ENCODE measurements at places on chromosomes 13 and 19.

DNA sequence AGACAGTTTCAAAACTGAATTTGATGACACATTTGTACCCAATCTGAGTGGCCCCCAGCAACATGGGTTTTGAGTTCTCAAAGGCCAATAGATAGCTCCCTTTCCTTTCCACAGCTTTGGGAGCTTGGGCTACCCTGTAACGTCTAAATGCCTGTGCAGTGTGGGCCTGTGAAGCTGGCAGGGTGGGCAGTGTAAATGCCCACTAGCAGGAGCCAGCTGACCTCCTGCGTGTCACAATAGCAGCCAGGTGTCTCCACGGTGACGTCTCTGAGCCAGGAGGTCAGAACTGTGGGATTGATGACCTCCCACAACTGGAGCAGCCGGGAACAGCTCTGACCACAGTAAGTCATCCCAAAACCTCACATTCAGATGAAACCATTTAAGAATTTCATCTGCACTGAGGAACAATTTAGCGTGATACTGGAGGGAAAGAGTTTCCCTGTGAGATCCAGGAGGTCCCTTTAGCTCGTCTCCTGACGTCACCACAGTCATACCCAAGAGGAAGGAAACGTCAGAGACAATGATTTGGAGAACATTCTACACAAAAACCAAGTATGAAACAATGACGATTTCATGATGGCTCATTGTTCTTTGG lies at the start of gene IPO5:
IPO5 (plus strand) TSS at position 300 of the 595 bp plus-strand sequence. CDS start 23,022 bp downstream, outside the sequence.
- DNase-seq: no peak

DNA sequence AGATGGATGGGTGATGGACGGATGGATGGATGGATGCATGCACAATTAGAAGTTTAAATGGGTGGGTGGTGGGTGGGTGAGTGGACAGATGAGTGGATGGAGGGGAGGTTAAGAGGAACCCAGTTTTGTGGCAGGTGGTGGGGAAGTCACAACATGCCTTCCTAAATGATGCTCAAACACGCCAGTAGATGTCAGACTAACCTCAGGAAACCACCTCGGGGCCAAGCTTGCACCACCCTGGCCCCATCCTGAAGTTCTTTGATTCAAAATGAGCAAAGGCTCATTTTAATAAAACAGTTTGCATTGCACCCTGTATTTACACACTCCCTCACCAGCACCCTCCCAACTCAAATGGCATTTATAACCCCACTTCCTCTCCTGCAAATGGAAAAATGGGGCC lies 91.4 kb upstream of the CACNA1A start:
- peak; percentile 50 for DNase-seq

DNA sequence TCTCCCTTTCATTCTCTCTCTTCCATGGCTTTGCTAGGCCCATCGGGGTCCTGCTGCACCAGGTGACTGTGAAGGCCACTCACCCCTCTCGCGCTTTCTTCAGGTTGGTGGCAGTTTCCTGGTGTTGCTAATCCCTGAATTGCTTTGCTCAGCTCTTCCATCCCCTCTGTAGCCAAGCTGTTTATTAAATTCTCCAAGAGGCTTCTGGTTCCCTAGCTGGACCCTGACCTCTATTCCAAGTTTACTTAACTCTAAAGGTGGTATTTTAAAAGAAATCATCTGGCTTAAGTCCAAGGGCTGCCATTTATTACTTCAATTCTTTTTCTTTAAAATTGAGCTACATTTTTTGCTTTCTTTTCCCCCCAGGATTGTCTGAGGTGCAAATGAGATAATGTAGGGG lies 32.7 kb upstream of the MICU2 start:
- no peak for DNase-seq

DNA sequence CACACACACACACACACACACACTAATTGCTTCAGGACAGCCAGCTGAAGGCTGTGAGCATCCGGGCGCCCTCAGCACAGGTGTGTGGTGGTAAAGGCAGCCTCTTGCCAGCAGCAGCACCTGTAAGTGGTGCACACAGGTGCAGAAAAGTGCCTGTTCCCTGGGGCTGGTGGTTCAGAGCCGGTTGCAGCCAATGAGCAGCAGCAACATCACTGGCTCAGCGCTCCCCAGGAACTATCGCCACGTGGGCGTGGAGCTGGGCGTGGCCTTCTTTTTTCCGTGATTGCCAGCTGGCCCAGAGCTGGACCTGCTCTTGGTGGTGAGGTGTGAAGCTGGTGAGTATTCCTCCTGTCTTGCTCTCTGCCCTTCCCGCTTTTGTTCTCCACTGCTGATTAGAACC lies at the start of gene NLRP5:
NLRP5 (plus strand) TSS at position 289 of the 400 bp plus-strand sequence.
- DNase-seq: no peak

DNA sequence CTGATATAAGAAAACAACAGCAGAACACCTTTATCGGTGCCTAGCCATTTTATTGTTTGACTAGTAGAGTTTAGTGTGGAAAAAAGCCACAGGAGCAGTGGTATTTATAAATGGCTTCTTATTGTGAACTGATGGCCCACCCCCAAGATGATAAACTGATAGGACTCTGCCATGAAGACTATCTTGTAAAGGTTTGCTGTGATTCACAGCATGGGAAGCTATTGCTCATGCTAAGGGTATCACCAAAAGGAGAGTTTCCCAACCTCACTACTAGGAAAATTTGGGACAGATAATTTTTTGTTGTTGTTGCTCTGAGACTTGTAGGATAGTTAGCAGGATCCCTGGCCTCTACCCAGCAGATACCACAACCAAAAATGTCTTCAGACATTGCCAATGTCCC lies 12.0 kb upstream of the SLC7A1 start:
- no peak for DNase-seq

DNA sequence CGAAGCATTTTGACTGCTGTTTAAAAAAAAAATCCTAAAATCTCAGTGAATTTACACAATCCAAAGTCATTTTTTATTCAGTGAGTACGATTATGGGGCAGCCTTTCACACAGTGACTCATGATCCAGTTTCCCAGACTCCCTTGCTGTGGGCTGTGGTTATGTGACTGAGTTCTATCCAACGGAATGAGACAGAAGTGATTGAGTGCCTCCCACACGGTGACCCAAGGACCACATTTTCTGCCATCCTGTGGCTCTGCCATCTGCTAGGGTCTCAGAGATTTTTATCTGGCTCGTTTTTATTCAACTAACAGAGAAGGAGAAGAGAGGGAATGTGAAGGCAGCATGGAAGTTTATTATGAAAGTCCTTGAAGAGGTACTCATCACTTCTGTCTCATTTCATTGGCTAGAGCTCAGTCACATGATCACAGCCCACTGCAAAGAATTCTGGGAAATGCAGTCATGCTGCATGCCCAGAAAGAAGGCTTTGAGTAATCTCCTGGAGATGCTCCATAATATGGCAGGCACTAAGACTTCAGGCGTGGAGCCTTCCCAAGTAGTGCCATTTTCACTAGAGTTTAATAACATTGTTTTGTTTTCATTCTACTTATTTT lies 999.4 kb downstream of the UQCRFS1 start:
- DNase-seq: no peak

GRCh38 chr19:58317476-58318072 lies 9.2 kb upstream of the ZSCAN22 start:
- DNase-seq: no peak

DNA sequence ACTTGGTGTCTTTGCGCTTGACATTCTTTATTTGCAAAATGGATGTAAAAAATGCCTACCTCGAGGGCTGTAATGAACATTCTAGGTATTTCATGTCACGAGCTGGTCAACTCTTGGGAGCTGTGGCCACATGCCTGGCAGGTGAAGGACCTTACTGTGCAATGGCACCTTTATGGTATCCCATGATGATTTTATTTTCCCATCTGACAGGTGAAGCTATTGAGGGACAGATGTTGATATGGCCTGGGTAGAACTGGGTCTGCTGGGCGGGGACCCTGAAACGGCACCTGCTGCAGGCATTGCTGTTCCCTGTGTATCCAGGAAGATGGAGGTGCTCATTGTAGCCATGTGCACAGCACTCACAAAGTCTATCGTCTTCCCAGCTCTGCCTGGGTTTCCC lies 332.2 kb downstream of the TEX29 start:
- DNase-seq: no peak

GRCh38 chr19:49492573-49493405 lies 3.4 kb upstream of the RPS11 start:
- DNase-seq: peak; percentile 65

DNA sequence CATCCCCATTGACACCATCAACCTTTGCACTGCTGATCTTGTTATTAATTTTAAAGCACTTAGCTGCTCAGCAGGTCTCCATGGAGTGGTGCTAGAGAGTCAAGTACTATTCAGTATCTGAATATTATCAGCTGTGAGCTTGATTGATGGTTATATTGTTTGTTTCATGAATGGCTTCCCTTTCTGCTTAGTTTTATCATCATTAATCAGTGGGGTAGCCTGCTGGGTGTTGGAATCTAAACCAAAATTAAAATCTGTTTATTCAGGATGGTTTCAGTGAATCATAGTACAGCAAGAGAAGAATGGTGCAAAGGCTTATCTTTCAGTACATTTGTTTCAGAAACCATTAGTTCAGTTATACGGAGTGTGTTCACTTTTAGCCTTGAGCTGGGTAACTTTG lies 42.5 kb upstream of the SCEL start:
- no peak for DNase-seq

DNA sequence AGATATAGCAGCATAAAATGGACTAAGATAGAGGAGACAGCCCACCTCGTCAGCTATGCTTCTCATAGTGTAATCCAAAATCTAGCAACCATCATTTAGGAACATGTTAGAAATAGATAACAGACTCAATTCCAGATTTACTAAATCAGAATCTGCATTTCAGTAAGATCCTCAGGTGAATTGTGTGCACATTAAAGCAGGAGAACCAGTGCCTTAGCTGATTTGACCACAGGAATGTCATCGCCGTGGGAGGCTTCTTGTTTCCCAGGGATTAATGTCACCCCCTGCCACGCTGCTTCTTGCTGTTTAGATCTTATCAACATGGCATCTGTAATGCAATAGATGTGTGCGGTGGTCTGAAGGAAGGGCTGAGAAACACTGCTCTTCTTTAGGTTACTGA lies 84.0 kb downstream of the GPC5 start:
- DNase-seq: peak; percentile 51

Measured in ELF-1 (cell line).